Activated naive CD8-positive, alpha-beta T cell treated with anti-CD3 and anti-CD28 coated beads, Interleukin-2, amount 50 U/mL, for 16 hours (primary cell): ENCODE measurements at places on chromosomes 3 and 15.

GRCh38 chr3:76788206-76788605, 251.7 kb upstream of the ROBO2 start:
- no peak for DNase-seq

DNA sequence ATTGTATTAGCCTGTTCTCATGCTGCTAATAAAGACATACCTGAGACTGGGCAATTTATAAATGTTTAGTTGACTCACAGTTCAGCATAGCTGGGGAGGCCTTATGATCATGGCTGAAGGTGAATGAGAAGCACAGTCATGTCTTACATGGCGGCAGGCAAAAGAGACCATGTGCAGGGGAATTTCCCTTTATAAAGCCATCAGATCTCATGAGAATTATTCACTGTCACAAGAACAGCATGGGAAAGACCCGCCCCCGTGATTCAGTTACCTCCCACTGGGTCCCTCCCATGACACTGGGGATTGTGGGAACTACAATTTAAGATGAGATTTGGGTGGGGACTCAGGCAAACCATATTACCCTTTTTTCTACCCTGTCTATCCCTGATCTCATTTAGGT, 51.5 kb upstream of the MYZAP start:
- no peak for DNase-seq

GRCh38 chr15:57705746-57706404, 639 bp upstream of the POLR2M start:
- no peak for DNase-seq

DNA sequence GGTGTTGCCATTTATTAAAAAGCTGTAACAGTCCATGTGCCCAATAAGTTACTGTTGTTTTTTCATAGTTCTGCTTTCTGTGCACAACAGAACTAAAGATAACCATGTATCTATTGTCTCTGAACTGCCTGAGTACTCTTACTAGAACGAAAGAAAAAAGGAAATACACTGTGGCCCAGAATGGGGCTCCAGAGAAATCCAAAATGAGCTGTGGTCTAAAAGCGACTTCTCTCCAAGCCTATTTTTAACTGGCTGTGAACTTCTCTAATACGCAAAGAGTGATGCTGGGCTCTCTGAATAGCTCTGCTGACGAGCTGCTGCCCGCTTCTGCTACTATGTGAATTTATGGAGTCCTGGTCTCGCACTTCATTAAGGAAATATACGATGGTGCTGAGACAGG, 56.2 kb upstream of the LPP start:
- DNase-seq, result no peak

DNA sequence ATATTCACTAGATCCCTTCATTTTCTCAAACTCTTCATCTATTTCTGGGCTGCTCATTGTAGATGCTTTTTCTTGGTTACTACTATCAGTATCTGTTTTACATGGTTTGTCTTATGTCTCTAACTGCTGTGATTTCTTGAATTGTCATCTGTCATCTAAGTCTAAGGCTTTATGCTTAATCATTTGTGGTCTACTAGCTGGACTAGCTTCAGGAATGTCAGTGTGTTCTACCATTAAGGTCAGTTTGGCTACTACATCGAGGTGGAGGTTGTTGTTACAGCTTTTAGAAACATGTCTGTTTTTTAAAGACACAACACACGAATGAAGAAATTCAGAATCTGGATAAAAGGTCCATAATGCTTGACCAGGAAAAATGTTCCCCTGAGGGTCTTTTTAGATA, 82.2 kb downstream of the ABI3BP start:
- no peak for DNase-seq

DNA sequence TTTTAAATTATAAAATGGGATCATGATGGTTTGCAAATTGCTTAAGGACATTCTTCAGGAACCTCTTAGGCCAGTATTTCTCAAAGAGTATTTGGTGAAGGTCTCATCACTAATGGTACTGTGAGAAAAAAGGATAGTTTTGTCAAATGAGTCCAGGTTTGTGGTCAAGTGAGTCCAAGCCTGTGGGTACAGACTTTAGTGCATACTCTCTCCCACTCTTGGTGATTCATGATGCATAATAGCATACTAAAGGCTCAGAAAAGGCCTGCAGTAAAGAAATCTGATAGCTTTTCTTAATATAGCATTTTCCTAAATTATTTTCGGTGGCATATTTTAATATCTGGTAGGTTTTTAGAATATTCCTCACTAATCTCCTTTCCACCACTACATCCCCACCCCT, 20.0 kb downstream of the BOC start:
- no peak for DNase-seq

DNA sequence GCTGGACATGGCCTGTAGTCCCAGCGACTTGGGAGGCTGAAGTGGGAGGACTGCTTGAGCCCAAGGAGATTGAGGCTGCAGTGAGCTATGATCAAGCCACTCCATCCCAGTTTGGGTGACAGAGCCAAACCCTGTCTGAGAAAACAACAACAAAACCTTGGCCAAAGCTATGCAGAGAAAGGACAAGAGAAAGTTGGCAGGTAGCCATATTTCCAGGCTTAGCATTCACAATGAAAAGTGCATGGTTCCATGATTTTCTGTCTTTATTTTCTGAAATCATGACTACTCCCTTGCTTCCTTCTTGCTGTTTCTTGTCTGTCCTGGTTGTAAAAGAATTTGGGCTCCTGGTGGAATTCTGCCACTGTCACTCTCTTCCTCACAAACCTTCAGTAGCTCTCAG, 284.6 kb upstream of the C2CD4B start:
- no peak for DNase-seq

GRCh38 chr15:88949734-88950400, 36.7 kb upstream of the MFGE8 start:
- no peak for DNase-seq

DNA sequence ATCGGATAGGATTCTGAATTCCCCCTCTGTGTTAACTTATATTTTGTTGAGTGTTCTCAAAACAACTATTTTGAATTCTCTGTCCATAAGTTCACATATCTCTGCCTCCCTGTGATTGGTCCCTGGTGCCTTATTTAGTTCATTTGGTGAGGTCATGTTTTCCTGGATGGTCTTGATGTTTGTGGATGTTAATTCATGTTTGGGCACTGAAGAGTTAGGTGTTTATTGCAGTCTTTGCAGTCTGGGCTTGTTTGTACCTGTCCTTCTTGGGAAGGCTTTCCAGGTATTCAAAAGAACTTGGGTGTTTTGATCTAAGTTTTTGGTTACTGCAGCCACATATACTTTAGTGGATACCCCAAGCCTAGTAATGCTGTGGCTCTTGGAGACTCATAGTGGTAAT, 23.3 kb downstream of the PLSCR2 start:
- DNase-seq, result no peak

GRCh38 chr15:39497759-39498565, 82.9 kb upstream of the THBS1 start:
- DNase-seq, result no peak

DNA sequence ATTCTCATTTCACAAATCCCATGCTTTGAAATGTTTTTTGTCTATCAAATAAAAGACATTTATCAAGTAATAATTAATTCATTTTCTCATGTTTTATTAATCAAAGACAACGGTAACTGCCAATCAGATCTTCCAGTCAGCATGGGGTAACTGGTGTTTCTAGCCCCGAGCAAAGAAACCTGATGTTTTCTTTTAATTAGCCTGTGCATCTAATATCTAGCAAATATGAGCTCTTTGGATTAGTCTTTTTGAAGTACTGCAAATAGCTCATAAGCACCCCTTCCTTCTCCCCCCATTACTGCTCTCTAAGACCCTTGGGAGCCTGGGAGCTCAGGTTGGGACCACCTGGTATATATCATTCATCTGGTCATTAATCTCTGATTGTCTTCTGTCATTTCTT, 43.1 kb upstream of the SRGAP3 start:
- DNase-seq, result no peak

GRCh38 chr3:38458796-38459498, 5.3 kb downstream of the ACVR2B start:
- no peak for DNase-seq

- DNase-seq, result no peak
Observed at GRCh38 chr3:67386451-67386850, 268.0 kb downstream of the SUCLG2 start.

GRCh38 chr15:57537072-57537471, 54.6 kb upstream of the MYZAP start:
- DNase-seq, result no peak

- no peak for DNase-seq
Observed at GRCh38 chr3:99319961-99320360, 318.4 kb upstream of the COL8A1 start.

GRCh38 chr3:123447749-123448517, 957 bp downstream of the ADCY5 start:
- no peak for DNase-seq

- no peak for DNase-seq
Observed at GRCh38 chr3:56003129-56003528, 465.1 kb downstream of the ERC2 start.

DNA sequence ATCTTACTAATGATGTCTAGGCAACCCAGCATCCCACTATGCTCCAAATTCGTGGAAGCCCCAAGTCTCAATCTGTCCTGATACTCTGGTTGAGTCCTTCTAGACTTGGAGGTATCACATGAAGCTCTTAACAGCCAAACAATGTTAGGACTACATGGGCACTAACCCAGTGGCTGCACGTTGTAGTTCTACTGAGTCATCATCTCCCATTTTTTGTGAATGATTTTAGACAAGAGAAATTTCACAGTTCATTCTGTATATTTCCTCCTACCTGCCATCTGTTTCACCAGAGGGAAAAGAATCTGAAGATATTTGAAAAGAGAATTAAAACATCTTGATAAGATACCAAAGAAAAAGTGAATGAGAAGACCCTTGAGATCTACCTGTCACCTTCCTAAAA, 9.8 kb upstream of the WWTR1 start:
- no peak for DNase-seq

DNA sequence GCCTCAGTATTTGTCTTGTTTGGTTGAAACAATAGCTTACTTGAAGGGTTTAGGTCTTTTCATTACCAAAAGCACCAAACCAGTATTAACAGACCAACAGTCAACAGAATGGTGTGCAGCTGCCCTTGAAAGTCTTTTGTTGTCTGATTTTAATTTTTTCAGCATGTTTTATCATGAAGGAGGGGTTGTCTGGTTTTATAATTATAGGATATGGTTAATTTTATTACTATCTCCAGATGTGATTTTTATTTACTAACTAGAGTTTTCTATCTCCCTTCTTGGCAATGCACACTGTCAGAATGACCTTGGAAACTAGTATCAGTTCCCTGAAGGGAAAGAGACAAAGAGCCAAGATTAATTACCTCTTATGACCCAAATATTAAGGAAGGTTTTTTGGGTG, 9.2 kb upstream of the CD200R1L start:
- DNase-seq, result no peak

GRCh38 chr15:28954466-28955159, 68.8 kb downstream of the APBA2 start:
- no peak for DNase-seq

- no peak for DNase-seq
Observed at GRCh38 chr15:48963524-48964113, at the start of gene SHC4. TSS of gene SHC4 (minus strand) at chr15:48963919. CDS start at chr15:48963015, 904 bp downstream.
